Esophagus muscularis mucosa (tissue), 4 donors: ENCODE measurements at places on chromosomes 7 and 10. TPM values are rescaled to one million over a fixed set of nuclear protein-coding genes. Genes with fewer than 3 reads are reported as not detected.
A peak's percentile ranks its signal among the peaks of the same experiment; 100 is the strongest.

DNA sequence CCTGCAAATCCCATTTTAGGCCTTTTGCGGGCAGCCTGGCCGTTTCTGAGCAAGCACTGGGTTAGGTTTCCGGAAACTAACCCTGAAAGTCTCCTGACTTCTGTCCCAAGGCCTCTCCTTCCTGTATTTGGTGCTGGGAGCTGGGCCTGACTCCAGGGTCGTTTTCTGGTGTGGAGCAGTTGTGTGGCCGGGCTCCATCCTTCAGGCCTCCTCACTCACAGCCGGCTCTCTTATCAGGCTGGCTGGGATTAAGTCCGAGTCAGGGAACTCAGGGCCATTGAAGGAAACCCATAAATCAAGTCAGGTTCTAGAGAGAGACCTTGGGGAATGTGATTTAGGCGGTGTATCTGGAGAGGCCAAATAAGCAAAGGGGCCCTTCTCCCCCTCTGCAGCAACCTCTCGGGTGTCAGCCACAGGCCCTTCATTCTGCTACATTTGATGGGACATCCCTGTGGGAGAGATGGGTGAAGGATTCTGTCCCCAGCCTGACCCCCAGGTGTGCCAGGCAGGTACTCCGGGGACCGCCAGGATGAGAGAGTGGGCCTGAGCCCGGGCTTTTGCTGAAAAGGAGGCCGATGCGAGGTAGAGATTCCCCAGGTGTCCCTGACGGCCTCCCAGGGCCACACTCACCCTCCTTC is 3.3 kb downstream of the GATA3 start:
- H3K4me1 ChIP-seq, result peaks cover 22% of the 10 kb centered on the region
- DNase-seq, result no peak
- no peaks in the 10 kb centered on the region for H3K36me3 ChIP-seq
- no peak overlapping the region for H3K27ac ChIP-seq
- peaks cover 57% of the 10 kb centered on the region for H3K27me3 ChIP-seq

- H3K27ac ChIP-seq, result no peak overlapping the region
- no peaks in the 10 kb centered on the region for H3K36me3 ChIP-seq
- no peaks in the 10 kb centered on the region for H3K27me3 ChIP-seq
- peaks cover 37% of the 10 kb centered on the region for H3K4me1 ChIP-seq
Observed at GRCh38 chr7:43653466-43653865, 70.6 kb downstream of the STK17A start.

GRCh38 chr10:126290232-126290631 is 98.0 kb downstream of the ADAM12 start:
- no peaks in the 10 kb centered on the region for H3K36me3 ChIP-seq
- H3K4me1 ChIP-seq, result no peaks in the 10 kb centered on the region
- no peaks in the 10 kb centered on the region for H3K27me3 ChIP-seq
- no peak overlapping the region for H3K4me3 ChIP-seq
- peak; percentile 89 for DNase-seq
- no peak overlapping the region for H3K27ac ChIP-seq

DNA sequence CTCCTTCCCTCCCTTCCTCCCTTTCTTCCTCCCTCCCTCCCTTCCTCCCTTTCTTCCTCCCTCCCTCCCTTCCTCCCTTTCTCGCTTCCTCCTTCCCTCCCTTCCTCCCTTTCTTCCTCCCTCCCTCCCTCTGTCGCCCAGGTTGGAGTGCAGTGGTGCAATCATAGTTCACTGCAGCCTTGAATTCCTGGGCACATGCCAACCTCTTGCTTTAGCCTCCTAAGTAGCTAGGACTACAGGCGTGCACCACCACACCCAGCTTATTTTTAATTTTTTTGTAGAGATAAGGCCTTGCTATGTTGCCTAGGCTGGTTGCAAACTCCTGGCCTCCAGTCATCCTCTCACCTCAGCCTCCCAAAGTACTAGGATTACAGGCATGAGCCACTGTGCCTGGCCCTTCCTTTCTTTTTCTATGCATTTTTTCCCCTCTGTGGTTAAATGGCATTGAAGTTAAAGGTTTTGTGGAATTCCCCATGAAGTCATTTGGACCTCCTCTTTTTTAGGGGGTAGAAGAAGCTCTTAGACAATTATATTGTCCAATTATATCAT is 9.6 kb downstream of the KLHDC10 start:
- H3K4me1 ChIP-seq, result peaks cover 21% of the 10 kb centered on the region
- H3K36me3 ChIP-seq, result peaks cover 12% of the 10 kb centered on the region
- no peak for DNase-seq
- H3K27ac ChIP-seq, result no peak overlapping the region

GRCh38 chr10:33112831-33113455 is 154.9 kb upstream of the ITGB1 start:
- no peak overlapping the region for H3K27ac ChIP-seq
- no peak overlapping the region for H3K4me3 ChIP-seq
- no peaks in the 10 kb centered on the region for H3K36me3 ChIP-seq
- H3K4me1 ChIP-seq, result peaks cover 23% of the 10 kb centered on the region

DNA sequence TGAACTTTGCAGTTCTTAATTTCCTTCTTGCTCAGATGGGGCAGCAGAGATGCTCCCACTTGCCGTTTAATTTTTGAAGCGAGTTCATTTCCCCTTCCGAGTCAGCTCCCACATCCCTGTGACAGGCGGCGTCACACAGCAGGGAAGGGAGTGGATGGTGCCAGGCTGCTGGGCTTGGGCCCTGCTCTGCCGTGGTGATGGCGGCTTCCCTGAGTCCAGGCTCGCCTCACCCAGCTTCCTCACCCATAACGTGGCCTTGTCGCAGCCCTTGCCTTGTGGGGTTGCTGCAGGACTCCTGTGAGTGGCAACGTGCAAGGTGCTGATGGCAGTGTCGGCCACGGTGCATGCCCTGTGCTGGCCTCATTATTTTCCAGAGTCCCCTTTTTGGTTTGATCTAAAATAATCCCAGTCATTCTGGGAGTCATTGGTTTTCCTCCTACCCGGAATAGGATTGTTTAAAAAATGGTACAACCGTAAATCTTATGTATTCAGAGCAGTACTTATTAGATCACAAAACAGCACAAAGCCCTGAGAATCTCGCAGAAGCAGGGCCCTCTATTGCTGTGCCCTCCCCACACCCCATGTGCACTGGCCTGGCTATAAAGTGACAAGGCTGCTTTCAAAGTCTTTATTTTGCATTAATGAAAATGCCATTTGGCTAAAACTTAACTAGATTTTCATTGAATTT is 260.1 kb downstream of the WDR37 start:
- H3K4me3 ChIP-seq, result no peak overlapping the region
- no peak for DNase-seq
- no peaks in the 10 kb centered on the region for H3K4me1 ChIP-seq
- H3K27me3 ChIP-seq, result peaks cover 15% of the 10 kb centered on the region

Gene VAX1
- total RNA-seq, result not detected

Gene FAM107B
- total RNA-seq, result 10.5 TPM
